ENCODE measurements at places on chromosomes 13 and 19.

GRCh38 chr19:10230173-10230860, 814 bp downstream of the S1PR2 start:
- DNase-seq, result no peak

DNA sequence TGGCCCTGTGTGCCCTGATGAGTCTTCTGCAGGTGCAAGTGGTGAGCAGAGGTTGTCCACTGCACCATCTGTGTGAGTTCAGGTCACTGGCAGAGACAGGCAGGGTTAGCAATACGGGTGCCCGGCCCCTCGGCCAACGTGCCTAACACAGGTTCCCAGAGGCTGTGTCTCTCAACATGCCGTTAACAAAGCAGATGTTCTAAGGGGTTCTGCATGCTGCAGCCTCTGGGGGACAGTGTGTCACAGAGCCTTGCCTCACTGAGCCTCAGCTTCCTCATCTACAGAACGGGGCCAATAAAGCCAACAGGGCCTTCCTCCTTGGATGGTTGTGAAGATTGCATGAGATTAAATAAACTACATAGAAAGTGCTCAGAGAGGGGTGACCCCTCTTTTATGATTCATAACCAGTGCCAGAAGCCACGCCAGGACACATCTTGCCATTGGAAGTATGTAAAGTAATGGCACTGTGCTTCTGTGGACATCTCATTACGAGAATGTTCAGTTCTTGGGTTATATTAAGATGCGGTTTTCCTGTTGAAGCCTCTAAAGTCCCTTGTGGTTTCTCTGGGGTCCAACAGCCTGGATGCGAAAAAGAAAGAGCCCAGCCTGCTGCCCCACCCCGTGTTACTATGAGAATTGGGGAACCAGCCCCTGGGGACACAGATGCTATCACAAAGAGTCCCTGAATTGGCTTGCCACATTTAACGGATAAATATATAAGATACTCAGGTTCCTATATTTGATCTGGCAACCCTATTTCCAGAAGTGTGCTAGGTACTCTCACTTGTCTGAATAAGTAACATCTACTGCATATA, 11.2 kb upstream of the ARHGEF18 start:
- DNase-seq, result no peak

- DNase-seq, result no peak
Measured at GRCh38 chr13:66171920-66172319, 1058.2 kb downstream of the PCDH9 start.

- no peak for DNase-seq
Measured at GRCh38 chr13:99830931-99831330, 140.6 kb downstream of the ZIC5 start.

- no peak for DNase-seq
Measured at GRCh38 chr13:94829185-94829836, 117.0 kb upstream of the SOX21 start.

DNA sequence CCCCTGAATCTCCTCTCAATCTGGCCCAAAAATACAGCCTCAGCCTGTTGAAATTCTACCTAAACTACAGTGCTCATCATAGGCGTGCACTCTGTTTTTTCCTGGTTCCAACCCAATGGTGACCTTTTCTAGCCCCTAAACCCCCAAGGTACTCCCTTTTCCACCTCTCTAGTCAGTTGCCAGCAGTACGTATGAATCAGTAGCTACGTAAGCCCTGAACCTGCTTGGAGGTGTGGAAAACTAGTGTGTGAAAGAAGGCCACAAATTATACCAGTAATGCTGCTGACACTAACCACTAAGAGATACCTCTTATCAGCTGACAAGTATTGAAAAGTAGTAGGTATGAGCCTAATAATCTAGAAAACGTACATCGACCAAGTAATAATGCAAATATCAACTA, 60.9 kb downstream of the FOXO1 start:
- no peak for DNase-seq

DNA sequence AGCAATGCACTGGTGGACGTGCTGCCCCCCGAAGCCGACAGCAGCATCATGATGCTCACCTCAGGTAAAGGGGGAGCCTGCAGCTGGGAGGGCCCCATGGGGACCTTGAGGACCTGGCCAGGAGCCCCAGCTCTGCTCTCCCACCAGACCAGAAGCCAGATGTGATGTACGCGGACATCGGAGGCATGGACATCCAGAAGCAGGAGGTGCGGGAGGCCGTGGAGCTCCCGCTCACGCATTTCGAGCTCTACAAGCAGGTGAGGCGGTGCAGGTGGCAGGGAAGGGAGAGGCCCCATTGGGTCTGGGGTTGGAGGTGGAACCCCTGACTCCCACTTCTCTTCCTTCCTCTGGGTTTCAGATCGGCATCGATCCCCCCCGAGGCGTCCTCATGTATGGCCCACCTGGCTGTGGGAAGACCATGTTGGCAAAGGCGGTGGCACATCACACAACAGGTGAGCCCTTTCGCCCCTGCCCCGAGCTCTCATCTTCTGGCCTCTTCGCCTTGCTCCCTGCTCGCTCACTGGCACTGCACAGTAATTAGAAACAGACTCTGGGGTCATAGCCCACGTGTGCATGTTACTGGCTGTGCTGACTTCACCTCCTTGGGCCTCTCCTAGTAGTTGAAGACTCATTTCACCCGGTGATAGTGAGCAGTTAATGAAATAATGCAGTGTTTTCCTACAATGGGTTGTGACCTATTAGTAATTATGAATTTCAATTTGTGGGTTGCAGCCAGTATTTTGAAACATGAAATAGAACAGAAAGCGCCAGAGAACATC, 3.6 kb downstream of the PSMC4 start:
- DNase-seq, result no peak

Measured in glutamatergic neuron (in vitro differentiated cells).